ENCODE measurements at places on chromosomes 3 and 15. TPM values are rescaled to one million over a fixed set of nuclear protein-coding genes. Genes with fewer than 3 reads are reported as not detected.

DNA sequence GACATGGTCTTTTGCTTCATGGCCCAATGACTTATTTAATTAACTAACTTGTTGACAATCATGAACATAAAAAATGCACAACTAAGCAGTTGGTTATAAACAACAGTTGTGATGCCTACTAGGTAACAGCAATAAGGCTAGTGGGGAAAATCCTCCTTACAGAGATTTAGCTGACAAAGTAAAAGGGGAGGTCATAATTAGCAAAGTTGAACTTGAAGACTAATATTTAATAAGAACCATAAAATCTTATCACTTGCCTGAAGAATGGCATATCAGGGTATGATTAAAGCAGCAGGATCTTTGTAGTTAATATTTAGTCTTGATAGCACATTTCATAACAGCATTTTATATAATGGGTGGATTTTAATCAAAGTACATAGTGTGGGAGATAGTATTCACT, 84.2 kb downstream of the MME start:
- H3K36me3 ChIP-seq = no peaks in the 10 kb centered on the region
- H3K27me3 ChIP-seq = no peaks in the 10 kb centered on the region
- DNase-seq = no peak
- H3K27ac ChIP-seq = no peak overlapping the region
- no peak overlapping the region for H3K4me3 ChIP-seq

GRCh38 chr3:148126956-148127355, 570.7 kb upstream of the AGTR1 start:
- no peak overlapping the region for H3K4me3 ChIP-seq
- no peaks in the 10 kb centered on the region for H3K36me3 ChIP-seq
- no peaks in the 10 kb centered on the region for H3K4me1 ChIP-seq
- no peak overlapping the region for H3K27ac ChIP-seq
- H3K27me3 ChIP-seq = no peaks in the 10 kb centered on the region

DNA sequence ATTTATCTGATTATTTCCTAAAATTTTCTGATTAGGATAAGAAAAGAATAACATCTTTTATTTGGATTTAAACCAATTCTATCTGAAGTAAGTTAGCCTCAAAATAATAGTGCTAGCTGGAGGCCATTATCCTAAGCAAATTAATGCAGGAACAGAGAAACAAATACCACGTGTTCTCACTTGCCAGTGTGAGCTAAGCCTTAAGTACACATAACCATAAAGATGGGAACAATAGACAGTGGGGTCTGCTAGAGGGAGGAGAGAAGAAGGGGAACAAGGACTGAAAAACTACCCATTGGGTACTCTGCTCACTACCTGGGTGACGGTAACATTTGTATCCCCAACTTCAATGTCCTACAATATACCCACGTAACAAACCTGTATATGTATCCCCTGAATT, 31.3 kb upstream of the LYSMD4 start:
- H3K4me1 ChIP-seq = no peaks in the 10 kb centered on the region
- H3K36me3 ChIP-seq = no peaks in the 10 kb centered on the region
- no peak overlapping the region for H3K4me3 ChIP-seq
- no peak for DNase-seq

GRCh38 chr3:155995525-155996370, 124.6 kb upstream of the KCNAB1 start:
- H3K4me1 ChIP-seq = no peaks in the 10 kb centered on the region
- H3K27me3 ChIP-seq = no peaks in the 10 kb centered on the region

Gene RASGRF1
- not detected for total RNA-seq

Gene RASL12
- total RNA-seq = 6.2 TPM

Gene C15orf39
- total RNA-seq = 33.4 TPM

- no peak for DNase-seq
- H3K4me3 ChIP-seq = no peak overlapping the region
- peaks cover 31% of the 10 kb centered on the region for H3K27me3 ChIP-seq
- no peak overlapping the region for H3K27ac ChIP-seq
- H3K4me1 ChIP-seq = no peaks in the 10 kb centered on the region
These were observed 12.5 kb upstream of the ISL2 start for GRCh38 chr15:76324066-76324465.

DNA sequence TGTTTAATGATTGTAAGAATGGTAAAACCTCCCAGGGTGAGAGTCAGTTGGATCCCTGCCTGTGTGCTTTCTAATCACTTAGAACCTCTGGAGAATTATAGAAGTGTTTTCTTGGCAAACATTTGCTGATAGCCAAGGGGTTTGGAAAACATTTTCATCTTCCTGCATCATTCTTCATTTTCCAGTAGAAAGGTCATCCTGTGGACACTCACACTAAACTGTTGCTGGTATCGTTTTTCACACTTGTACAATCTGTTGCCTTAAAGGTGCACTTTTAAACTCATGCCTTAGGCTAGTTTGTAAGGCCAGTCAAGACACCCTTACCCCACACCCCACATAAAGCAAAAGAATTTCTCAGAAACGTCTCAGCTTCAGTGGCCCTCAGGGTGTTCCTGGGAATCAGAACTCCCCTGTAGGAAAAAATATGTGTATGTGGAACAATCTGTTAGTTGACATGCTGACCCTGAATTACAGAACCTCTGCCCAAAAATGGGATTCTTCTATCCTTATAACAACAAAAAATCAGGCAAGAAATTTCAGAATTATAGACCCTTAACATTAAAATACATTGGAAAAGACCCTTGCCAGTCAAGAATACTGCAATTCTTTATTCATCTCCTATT, 5.8 kb upstream of the PLD1 start:
- DNase-seq = no peak
- no peak overlapping the region for H3K4me3 ChIP-seq
- no peak overlapping the region for H3K27ac ChIP-seq
- no peaks in the 10 kb centered on the region for H3K36me3 ChIP-seq
- H3K4me1 ChIP-seq = peaks cover 16% of the 10 kb centered on the region
- H3K27me3 ChIP-seq = no peaks in the 10 kb centered on the region

- H3K36me3 ChIP-seq = no peaks in the 10 kb centered on the region
- no peak overlapping the region for H3K27ac ChIP-seq
These were observed 80.9 kb downstream of the RPLP1 start for GRCh38 chr15:69533522-69533921.

GRCh38 chr15:82709081-82709420, 624 bp downstream of the AP3B2 start:
- H3K4me1 ChIP-seq = peaks cover 14% of the 10 kb centered on the region
- no peak for DNase-seq
- H3K4me3 ChIP-seq = peak overlapping the region; percentile 68
- H3K27me3 ChIP-seq = peaks cover 11% of the 10 kb centered on the region
- no peak overlapping the region for H3K27ac ChIP-seq

Gene GPD1L
- 25.5 TPM for total RNA-seq

DNA sequence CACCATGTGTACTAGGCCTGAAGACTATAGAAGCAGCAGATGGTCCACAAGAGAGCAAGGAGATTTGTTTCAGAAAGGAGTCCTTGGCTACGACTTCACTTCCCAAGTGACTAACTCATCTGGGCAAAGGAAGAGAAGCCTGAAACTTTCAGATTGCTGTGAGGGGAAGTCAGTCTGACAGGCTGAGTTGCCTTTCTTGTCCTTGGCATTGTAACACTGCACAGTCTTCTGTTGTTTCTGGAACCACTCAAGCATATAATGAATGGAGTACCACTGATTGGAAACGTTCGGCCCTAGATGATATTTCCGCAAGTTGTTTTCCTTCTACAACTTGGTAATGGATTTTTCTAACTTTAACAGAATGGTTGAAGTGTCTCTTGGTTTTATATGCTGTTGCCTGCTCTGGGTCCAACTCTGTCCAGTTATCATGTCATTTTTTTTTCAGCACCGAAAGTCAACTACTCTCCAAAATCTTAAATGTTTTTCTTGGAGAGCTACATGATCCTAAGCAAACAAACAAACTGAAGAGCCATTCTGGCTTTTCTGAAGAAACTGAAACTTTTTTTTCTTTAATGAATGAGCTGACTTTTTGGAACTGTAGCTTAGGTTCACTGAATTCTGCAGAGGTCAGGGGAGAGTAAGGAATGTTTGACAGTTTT, 685.7 kb downstream of the MECOM start:
- no peak overlapping the region for H3K27ac ChIP-seq
- H3K4me1 ChIP-seq = no peaks in the 10 kb centered on the region
- H3K4me3 ChIP-seq = no peak overlapping the region
- H3K27me3 ChIP-seq = no peaks in the 10 kb centered on the region
- DNase-seq = no peak
- no peaks in the 10 kb centered on the region for H3K36me3 ChIP-seq

GRCh38 chr3:151644020-151644620, 89.6 kb upstream of the AADACL2 start:
- no peak overlapping the region for H3K4me3 ChIP-seq
- no peaks in the 10 kb centered on the region for H3K4me1 ChIP-seq
- H3K27ac ChIP-seq = no peak overlapping the region
- no peaks in the 10 kb centered on the region for H3K36me3 ChIP-seq

DNA sequence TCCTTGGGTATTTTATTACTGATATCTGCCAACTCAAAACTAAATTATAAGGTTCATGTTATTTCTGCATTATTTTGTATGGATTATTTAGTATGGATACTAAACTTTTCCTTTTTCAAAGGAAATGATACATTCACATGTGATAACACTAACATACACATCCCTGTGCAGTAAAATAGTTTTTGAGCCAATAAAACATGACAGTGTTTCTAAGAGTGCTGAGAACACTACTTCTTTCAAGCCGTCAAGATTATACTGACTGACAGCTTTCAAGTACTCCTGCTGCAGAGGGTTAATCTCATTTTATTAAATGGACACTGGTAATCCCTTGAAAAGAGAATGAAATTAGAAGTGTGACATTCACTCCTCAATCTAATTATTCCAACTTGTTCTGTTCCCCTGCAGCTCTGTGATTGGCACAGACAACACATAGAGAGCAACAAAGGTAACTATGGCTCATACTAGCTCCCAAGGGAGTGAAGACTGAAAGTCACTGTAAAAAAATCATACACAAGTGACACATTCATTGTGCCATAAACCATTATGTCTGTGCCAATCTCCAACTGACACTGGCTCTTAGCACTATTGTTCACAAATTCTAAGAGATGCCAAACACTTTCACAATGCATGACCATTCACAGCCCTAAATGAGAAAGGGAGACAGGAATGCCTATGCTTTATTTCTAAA, 468.6 kb downstream of the SHQ1 start:
- DNase-seq = no peak
- no peaks in the 10 kb centered on the region for H3K27me3 ChIP-seq
- H3K4me3 ChIP-seq = no peak overlapping the region
- peaks cover 8% of the 10 kb centered on the region for H3K36me3 ChIP-seq

- no peak overlapping the region for H3K4me3 ChIP-seq
- DNase-seq = peak; percentile 40
- no peaks in the 10 kb centered on the region for H3K36me3 ChIP-seq
- H3K4me1 ChIP-seq = no peaks in the 10 kb centered on the region
- no peaks in the 10 kb centered on the region for H3K27me3 ChIP-seq
These were observed 489.2 kb downstream of the FGF12 start for GRCh38 chr3:192237992-192238608.

DNA sequence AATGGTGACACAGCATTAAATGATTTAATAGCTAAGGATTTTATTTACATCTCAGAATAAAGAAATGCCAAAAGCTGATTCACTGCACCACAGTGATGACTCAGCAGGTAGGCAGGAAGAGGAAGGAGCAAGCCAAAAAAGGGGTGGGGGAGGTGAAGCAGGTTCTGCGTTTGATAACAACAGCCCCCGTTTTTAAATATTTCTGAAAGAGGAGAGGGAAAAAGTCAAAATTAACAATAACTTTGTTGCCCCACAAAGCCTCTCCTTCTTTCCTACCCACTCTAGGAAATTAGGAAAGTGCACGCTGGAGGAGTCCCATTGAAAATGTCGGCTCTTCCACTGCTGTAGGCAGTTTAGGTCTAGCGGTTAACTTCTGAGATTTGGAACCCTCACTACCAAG, 9.9 kb upstream of the CCDC54 start:
- H3K4me1 ChIP-seq = no peaks in the 10 kb centered on the region
- H3K36me3 ChIP-seq = no peaks in the 10 kb centered on the region
- H3K4me3 ChIP-seq = no peak overlapping the region
- no peak for DNase-seq
- H3K27ac ChIP-seq = no peak overlapping the region

Gene HES1
- total RNA-seq = 206 TPM

Gene ZNF620
- 1.7 TPM for total RNA-seq

Gene SECISBP2L
- 43.1 TPM for total RNA-seq

Gene ZPLD1
- 0.10 TPM for total RNA-seq

DNA sequence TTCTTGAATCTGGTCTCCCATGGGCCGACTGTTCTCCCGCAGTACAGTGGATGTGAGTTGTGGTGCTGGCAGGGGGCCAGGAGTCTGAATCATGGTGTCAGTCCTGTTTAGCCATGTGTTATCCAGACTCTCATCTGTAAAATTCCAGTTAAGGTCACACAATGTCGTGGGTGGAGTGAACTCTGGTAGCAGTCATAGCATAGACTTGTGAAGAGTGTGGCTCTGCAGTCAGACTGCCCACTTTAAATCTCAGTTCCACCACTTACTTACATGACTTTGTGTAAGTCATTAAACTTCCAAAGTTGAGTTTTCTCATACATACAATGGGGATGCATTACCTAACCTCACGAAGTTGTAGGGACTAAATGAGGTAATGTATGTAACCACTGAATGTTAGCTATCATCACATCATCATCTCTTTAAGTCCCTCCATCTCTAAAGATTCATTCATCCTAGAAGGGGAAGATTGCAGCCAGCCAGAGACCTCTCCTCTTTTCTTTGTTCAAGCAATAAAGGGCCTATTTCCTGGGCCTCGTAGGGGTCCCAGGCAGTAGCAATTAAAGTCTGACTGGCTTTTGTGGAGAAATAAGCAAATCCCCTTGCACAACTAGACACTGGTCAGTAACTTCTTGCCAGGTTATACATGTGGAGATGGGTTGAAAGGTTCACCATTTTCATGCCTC, 93.9 kb downstream of the PCCB start:
- no peak overlapping the region for H3K4me3 ChIP-seq
- H3K27me3 ChIP-seq = no peaks in the 10 kb centered on the region
- DNase-seq = peak; percentile 86

DNA sequence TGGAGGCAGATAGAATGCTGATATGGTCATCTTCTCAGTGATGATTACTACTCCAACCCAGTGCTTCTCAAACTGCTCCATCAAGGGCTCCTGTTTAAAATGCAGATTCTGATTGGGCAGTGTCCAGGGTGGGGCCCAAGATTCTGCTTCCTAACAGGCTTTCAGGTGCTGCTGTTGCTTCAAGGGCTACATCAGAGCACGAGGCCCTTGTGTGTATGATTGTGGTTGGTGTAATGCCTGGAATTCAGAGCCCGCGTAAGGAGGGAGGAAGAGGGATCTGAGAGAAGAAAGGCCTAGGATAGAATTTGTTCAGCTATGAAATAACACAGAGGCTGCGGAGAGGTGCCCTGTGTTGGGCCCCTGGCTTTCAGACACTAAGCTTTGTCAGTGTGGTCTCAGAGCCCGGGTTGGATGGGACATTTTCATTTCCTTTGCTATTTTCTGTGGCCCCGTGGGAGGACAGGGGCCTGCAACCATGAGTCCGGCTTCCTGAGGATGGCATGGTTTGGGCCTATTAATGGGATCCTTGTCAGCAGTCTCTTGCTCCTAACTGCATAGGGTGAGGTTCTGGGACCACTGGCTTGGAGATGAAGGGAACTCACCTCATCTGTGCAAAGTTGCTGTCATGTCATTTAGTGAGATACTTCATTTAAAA, 53.0 kb downstream of the ATP1B3 start:
- no peak overlapping the region for H3K4me3 ChIP-seq
- H3K27ac ChIP-seq = no peak overlapping the region
- peaks cover 3% of the 10 kb centered on the region for H3K4me1 ChIP-seq
- no peaks in the 10 kb centered on the region for H3K27me3 ChIP-seq
- no peak for DNase-seq

Gene GHSR
- total RNA-seq = not detected
